ENCODE measurements at places on chromosomes 13 and 19.

DNA sequence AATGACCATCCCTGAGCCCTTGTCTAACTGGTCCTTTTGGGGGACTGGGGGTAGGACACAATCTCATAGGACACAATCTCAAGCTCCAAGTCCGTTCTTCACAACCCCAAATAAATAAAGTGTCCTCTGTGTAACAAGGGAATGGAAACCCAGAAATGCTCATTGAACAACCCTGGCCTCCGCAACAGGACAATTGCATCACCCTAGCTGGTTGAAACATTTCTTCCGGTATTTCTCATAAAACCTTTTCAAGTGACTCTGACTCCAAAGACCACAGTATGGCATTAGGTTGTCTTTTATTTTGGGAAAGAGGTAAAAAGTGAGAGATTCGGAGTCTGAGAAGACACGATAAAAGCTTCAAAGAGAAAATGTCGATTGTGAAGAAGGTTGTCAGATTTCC is 186.6 kb downstream of the ZNF536 start:
- no peak for DNase-seq

GRCh38 chr13:93700115-93700514 is 473.5 kb downstream of the GPC6 start:
- no peak for DNase-seq

GRCh38 chr13:40986101-40986856 is 32.8 kb downstream of the ELF1 start:
- DNase-seq: no peak

GRCh38 chr19:16365300-16365996 is 40.8 kb downstream of the KLF2 start:
- DNase-seq: no peak

- DNase-seq: no peak
These were observed 68.3 kb upstream of the MYO16 start for GRCh38 chr13:108561149-108561548.

DNA sequence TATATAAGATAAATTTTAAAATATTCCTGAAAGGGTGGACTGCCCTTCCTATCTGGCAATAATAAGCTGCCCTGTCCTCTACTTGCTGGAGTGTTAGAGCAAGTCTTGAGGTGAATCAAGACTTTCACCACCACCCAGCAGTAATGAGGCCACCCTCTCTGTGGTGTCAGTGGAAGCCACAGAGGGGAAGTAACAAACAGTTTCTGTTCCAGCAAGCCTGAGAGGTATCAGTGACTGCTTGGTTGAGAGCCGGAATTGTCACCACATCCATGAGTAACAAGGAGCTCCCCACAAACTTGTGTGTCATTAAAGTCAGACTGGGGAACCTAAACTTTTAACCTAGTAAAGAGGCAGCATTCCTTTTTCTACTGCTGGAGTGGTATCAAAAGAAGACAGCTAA is 532.7 kb upstream of the SPRY2 start:
- peak; percentile 5 for DNase-seq

DNA sequence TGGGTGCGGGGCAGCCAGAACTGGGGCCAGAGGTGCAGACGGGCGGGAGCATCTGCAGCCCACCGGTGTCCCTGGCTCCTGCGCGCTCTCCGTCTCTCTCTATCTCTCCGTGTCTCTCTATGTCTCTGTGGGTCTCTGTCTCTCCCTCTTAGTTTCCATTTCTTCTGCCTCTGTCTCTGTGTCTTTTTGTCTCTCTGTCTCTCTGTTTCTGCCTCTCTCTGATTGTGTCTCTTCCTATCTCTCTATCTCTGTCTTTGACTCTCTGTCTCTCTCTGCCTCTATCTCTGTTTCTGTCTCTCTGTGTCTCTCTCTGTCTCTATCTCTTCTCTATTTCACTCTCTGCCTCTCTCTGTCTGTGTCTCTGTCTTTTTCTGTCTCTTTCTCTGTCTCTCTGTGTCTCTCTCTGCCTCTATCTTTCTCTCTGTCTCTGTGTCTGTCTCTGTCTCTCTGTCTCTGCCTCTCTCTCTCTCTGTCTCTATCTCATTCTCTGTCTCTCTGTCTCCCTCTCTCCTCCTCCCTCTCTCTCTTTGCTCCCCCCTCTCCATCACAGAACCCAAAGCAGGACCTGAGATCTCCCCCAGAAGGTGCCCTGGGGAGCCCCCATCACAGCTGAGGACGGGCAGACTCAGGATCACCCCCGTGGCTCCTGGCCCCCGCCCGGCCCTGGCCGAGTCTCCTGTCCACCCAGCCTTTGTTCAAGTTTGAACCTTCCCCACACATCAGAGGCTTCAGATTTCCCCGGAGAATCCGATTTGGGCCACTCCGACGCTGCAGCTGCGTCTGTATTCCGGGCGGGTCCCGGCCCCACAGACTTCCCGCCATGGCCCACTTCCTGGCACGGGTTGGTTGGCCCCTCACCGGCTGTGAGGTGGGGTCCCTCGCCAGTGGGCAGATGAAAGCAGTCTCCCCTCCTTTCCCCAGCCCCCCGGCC is 48.6 kb upstream of the TCF3 start:
- DNase-seq: no peak

GRCh38 chr13:113557013-113557412 is 27.5 kb upstream of the TFDP1 start:
- no peak for DNase-seq

GRCh38 chr19:51163257-51163656 is 21.2 kb downstream of the SIGLEC7 start:
- DNase-seq: no peak

DNA sequence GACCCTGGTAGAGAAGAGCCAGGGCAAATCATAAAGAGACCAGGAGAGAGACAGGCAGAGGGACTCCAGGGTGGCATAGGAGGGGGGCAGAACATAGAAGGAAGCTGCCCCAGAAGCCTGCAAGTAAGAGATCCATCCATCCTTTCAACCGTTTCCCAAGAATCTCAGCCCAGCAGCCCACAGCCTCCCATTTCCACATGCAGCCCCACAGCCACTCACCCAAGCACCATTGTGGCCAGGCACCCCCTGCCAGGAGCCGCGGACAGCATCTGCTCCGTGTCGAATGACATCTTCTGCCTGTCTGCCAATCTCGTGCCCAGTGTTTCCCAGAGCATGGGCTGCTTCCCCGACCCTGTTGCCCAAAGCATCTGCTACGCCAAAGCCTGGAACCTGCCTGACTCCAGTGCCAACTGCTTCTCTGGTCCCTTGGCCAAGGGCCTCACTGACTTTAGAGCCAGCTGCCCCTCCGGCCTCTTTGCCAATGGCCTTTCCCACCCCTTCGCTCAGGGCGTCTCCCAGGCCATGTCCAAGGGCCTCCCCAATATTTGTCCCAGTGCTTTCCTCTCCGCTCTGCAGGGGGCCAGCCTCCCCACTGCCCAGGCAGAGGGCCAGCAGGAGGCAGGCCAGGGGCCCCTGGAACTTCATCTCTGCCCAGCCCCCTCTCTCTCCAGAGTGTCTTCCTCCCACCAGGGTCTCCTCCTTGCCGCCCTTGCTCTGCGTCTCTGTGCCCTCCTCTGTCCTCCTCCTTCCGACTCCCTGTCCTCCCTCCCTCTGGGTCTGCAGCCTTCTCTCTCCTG is 420 bp downstream of the DMKN start:
- DNase-seq: no peak

GRCh38 chr19:13588957-13589833 is 82.9 kb upstream of the CACNA1A start:
- DNase-seq: peak; percentile 75

DNA sequence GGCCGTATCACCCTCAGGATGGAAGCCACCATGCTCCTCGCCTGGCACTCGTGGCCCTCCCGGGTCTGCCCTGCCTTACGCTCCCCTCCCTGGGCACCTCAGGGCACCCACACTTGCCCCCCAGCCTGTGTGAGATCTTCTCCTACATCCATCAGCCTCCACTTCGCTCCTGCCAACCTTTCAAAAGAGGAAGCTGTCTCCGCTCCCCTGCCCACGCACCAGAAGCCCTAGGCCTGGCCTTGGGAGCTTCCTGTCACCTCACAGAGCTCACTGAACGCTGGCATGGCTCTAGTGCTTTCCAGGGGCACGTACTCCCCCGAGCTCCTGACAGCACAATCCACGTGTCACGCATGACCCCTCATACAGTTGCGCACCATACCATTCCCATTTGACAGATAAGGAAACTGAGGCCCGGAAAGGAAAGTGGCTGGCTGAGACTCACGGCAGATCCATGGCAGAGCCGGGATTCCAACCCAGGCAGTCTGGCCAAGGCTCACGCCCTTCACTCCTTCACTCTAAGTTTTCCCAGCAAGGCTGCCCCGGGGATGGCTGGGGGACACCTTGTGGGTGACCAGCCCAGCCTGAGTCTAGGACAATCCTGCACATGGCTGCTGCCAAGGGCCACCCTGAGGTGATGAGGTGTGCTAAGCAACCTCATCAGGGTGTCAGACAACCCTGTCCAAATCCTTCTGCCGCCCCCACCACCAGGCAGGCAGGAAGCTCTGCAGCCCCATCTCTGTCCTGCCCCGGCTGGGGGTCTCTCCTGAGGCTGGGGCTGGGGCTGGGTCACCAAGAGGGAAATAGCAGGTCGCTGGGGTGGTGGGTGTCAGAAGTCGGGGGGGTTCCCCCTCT is 19.3 kb downstream of the PPP1R12C start:
- no peak for DNase-seq

DNA sequence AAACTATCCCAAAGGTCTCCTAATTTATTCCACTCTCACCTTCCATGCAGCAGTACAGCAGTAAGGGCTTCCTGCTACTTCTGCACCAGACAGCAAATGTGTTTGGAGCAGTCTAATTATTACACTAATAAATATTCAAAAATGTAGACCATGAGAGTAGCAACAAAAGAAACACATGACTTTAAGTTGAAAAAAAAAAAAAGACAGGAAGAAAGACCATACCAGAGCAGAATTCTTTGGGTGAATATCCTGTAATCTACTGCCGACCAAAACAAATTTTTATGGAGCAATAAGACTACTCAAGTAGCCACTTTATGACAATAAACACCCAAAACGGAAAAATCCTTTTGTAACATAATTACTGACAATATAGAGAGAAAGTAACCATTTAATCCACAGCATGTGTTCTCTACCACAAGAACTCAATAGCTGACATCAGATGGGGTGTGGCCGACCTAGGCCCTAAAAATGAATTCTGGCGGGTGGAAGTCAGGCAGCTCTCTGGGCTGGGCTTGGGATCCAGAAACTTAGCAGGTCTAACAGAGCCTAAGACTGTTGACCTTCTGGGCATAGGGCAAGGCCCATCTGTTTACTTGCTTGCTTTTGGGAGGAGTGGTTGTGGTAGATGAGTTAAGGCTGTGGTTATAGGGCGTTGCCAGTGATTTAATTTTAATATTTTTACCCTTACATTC is 4.6 kb downstream of the KLF12 start:
- no peak for DNase-seq

DNA sequence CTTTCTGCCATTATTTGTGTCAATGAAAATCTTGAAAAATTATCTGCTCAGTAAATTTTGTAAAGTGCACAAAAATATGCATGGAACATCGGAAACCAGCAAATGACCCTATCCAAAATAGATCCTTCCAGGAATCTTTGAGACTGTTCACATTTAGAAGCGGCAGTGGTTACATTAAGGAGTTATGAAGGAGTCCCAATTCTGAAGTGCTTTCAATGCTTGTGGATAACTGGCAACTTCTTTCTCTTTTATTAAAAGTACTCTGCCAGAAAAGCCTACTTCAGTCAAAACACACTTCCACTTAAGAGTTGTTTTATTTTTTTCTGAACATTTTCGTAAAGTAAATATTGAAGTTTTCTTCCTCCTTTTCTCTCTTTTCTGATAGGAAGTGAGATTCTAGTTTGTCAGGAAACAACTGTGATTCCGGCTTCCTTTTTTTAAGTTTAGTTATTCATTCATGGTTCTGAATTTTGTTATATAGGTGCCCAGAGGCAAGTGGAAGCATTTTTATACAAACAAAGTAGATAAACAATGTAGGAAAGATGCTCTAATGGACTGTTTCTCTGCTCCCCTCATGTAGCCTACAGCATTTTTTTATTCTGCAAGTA is 83.5 kb downstream of the PCDH9 start:
- no peak for DNase-seq

DNA sequence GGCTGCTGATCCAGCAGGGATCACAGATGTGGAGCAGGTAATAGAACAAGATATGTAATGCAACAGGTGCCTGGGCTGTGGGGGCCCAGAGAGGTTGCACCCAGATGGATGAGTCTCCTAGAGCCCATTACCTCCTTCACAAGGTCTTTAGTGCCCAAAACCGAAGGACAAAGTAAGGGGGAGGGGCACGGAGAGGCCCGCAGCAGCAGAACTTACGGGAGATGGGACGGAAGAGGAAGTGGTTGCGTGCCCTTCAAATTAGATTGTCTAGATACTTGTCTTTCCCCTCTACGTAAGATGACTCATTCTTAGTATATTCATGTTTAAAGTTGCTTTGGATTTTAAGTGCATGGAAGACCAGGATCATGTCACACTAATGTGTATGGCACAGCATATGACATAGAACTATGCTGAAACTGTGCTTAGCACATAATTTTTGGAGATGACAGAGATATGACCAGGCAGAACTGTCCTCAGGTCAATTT is 5.7 kb upstream of the MRPS31 start:
- DNase-seq: peak; percentile 39

GRCh38 chr13:89163096-89163495 is 1491.9 kb downstream of the SLITRK5 start:
- DNase-seq: no peak

DNA sequence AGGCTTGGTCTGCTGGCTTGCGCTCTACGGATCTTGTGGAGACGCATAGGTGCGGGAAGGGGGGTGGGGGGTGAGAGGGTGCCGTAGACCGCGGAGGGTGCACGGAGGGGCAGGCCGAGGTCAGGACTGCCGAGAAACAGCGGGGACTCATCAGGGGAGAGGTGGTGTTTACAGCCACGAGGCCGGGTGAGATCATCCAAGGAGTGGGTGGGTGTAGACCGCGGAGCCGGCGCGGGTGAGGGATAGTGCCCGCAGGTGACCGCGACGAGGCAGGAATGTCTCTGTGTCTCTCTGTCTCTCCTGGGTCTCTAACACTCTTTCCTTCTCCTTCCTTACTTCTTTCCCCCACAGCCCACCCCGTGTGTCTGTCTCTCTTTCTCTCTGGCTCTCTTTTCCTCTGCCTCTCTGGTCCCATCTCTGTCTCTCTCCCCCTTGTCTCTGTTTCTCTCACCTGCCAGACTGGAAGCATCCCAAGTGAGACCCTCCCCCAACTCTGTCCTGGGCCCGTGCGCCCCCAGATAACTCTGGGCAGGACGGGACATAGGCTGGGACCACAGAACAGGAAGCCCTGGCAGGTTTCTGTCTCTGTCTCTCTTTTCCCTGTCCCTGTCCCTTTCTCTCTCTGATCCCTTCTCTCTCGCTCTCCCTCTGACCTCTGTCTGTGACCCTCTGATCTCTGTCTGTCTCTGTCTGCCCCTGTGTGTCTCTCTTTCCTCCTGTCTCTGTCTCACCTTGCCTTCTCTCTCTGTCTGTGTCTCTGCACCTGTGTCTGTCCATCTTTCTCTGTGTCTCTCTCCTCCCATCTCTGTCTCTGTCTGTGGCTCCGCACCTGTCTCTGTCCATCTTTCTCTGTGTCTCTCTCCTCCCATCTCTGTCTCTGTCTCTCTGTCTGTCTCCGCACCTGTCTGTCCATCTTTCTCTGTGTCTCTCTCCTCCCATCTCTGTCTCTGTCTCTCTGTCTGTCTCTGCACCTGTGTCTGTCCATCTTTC is 1.8 kb upstream of the KLK4 start:
- no peak for DNase-seq
